Astrocyte (in vitro differentiated cells and primary cell): ENCODE measurements at places on chromosomes 3 and 15. TPM values are rescaled to one million over a fixed set of nuclear protein-coding genes. Genes with fewer than 3 reads are reported as not detected.

GRCh38 chr3:49775538-49775937, 10.8 kb downstream of the IP6K1 start:
- DNase-seq = no peak
- H3K36me3 ChIP-seq = peaks cover 4% of the 10 kb centered on the region
- no peak overlapping the region for H3K4me3 ChIP-seq
- H3K4me1 ChIP-seq = no peaks in the 10 kb centered on the region

The MAP2K1 gene
- 62.4 and 66.5 TPM in 2 replicates for total RNA-seq

The ERICH6 gene
- total RNA-seq = 0.09 TPM in 1 of 2 replicates, not detected in the other

DNA sequence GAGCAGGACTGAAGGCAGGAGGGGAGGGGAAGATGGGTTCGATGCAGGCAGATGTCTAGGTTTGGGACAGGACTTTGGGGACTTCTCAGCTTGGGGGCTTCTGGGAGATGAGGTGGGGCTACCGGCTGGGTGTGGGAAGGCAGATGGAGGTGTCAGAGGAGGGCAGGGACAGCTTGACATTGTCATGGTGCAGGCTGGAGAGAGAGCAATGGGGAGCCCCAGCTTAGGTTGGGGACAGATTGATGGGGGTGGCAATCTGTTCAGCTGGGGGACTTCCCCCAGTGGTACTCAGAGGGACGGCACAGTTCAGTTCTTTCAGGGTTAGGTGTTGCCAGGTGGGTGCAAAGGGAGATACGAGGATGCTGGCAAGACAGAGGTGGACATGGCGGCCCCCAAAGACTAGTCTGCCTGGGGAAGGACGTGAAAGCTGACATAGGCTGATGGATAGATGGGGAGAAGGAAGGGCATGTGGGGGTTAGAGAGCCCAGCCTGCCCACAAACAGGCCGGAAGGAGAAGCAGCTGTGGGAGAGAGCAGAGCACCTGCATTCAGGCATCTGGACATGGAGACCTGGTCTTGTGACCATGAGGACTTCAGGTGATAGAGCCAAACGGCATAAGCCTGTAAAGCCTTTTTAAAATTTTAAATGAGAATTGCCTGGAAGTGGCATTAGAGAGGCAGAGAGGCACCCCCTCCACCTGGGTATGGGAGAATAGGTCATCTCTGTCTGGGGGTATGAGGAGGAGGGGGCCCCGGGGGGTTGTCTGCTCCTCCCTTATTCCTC, 21.1 kb downstream of the ACAA1 start:
- no peaks in the 10 kb centered on the region for H3K36me3 ChIP-seq
- no peak overlapping the region for H3K27ac ChIP-seq
- H3K4me3 ChIP-seq = no peak overlapping the region
- no peaks in the 10 kb centered on the region for H3K27me3 ChIP-seq
- DNase-seq = no peak

- no peak for DNase-seq
- H3K36me3 ChIP-seq = no peaks in the 10 kb centered on the region
- no peaks in the 10 kb centered on the region for H3K27me3 ChIP-seq
- H3K4me1 ChIP-seq = no peaks in the 10 kb centered on the region
- H3K27ac ChIP-seq = no peak overlapping the region
Measured at GRCh38 chr15:25268166-25268565, 170.7 kb downstream of the UBE3A start.

- no peaks in the 10 kb centered on the region for H3K36me3 ChIP-seq
- H3K27me3 ChIP-seq = no peaks in the 10 kb centered on the region
- no peak overlapping the region for H3K4me3 ChIP-seq
- H3K4me1 ChIP-seq = peaks cover 3% of the 10 kb centered on the region
- no peak overlapping the region for H3K27ac ChIP-seq
Measured at GRCh38 chr3:177420651-177421480, 223.6 kb upstream of the TBL1XR1 start.

GRCh38 chr15:85527895-85528294, 147.5 kb downstream of the AKAP13 start:
- peaks cover 8% of the 10 kb centered on the region for H3K4me1 ChIP-seq
- peak; percentile 80 for DNase-seq
- H3K27ac ChIP-seq = peak overlapping the region; percentile 54
- H3K36me3 ChIP-seq = no peaks in the 10 kb centered on the region
- no peak overlapping the region for H3K4me3 ChIP-seq
- no peaks in the 10 kb centered on the region for H3K27me3 ChIP-seq

- no peaks in the 10 kb centered on the region for H3K27me3 ChIP-seq
- no peak overlapping the region for H3K4me3 ChIP-seq
- peaks cover 24% of the 10 kb centered on the region for H3K4me1 ChIP-seq
- peak; percentile 63 for DNase-seq
- no peaks in the 10 kb centered on the region for H3K36me3 ChIP-seq
- no peak overlapping the region for H3K27ac ChIP-seq
Measured at GRCh38 chr3:124140746-124141145, 148.8 kb upstream of the ROPN1 start.

The DNAH12 gene
- total RNA-seq = 0.23 and 0.36 TPM in 2 replicates

GRCh38 chr3:172277151-172277652, 171.1 kb downstream of the GHSR start:
- no peak for DNase-seq
- H3K4me1 ChIP-seq = peaks cover 18% of the 10 kb centered on the region
- H3K27ac ChIP-seq = no peak overlapping the region
- no peak overlapping the region for H3K4me3 ChIP-seq
- peaks cover 20% of the 10 kb centered on the region for H3K36me3 ChIP-seq

The CDHR4 gene
- not detected in 2 replicates for total RNA-seq

DNA sequence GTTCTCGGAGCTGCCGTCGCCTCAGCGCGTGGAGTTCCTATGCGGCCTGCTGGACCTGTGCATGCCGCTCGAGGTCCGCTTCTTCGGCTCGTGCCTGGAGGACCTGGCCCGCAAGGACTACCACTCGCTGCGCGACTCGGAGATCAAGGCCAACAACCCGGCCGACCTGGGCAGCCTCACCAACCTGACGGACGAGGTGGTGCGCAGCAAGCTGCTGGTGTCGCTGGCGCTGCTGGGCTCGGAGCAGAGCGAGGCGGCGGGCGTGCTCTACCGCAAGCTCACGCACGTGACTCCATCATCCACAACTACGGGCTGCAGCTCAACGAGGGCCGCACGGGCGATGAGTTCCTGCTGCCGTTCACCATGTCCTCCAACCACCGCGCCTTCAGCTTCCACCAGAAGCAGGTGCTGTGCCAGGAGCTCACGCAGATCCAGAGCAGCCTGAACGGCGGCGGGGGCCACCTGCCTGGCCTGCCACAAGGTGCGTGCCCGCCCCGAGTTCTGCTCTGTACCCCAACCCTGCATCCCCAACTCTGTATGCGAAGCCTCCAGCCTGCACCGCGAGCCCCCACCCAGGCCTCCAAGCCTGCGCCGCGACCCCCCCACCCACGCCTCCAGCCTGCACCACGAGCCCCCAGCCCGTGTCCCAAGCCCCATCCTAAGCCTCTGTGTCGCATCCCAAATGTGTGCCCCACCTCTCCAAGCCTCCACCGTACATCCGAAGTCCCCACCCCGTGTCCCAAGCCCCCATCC, 178.2 kb downstream of the OR4M2 start:
- H3K4me3 ChIP-seq = no peak overlapping the region
- DNase-seq = no peak
- no peaks in the 10 kb centered on the region for H3K27me3 ChIP-seq
- no peaks in the 10 kb centered on the region for H3K36me3 ChIP-seq
- no peak overlapping the region for H3K27ac ChIP-seq
- H3K4me1 ChIP-seq = no peaks in the 10 kb centered on the region

GRCh38 chr3:155963570-155963969, 93.1 kb downstream of the GMPS start:
- DNase-seq = peak; percentile 61
- peak overlapping the region; percentile 37 for H3K27ac ChIP-seq
- H3K4me1 ChIP-seq = peaks cover 4% of the 10 kb centered on the region

DNA sequence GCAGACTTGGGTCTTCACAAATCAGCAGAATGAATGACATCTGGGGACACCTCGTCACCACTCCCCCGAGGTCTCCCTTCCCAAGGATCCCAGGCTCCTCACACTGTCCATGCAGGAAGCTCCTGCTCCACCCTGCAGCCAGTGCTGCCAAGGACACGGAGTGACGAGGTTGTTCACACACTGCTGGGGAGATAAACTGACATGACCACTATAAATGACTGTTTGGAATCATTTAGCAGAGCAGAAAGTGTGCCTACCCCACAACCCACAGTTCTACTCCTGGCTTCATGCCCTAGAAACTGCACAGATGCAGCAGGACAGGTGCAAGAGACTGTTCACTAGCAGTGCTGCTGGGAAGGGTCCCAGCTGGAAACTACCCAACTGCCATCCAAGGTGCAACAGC, 19.7 kb upstream of the PRSS50 start:
- no peak overlapping the region for H3K4me3 ChIP-seq
- H3K36me3 ChIP-seq = no peaks in the 10 kb centered on the region
- no peaks in the 10 kb centered on the region for H3K27me3 ChIP-seq
- no peak overlapping the region for H3K27ac ChIP-seq
- no peaks in the 10 kb centered on the region for H3K4me1 ChIP-seq

DNA sequence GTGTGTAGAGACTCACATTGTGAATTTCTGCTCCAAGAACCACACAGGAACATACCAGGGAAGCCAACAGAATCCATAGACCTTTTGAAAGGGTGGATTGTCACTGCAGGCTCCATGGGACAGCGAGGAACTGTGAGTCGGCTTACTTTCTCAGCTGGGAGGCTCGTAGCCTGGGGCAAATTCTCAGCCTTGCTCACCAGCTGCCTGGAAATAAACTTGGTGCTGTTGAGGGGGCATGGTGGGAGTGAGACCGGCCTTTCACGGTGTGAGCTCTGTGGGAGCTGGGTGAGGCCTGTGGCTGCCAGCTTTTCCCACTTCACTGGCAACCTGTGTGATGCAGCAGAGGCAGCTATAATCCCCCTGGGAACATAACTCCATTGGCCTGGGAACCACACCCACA, 146.6 kb upstream of the P2RY1 start:
- H3K36me3 ChIP-seq = no peaks in the 10 kb centered on the region
- no peak overlapping the region for H3K4me3 ChIP-seq
- no peaks in the 10 kb centered on the region for H3K27me3 ChIP-seq
- H3K27ac ChIP-seq = no peak overlapping the region

The CSTA gene
- 0.41 and 0.55 TPM in 2 replicates for total RNA-seq

The PSMD2 gene
- 496 and 588 TPM in 2 replicates for total RNA-seq

DNA sequence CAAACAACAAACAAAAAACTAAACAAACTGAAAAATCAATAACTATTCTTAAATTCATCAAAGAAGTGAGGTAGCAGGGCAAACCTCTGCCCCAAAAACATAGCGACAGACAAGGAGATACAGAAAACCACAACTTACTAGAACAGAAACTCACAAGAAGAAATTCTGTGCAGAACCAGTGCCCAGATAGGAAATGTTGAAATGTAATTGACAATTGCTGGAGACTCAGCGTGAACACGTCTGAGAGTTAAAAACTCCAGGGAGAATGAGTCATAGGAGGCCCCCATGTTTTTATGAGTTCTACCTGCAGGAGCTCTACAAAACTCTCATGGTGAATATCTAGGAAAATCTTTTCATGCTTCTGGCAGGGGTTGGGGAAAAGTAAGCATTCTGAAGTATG, 95.5 kb upstream of the SETMAR start:
- H3K27ac ChIP-seq = no peak overlapping the region
- no peak overlapping the region for H3K4me3 ChIP-seq
- no peaks in the 10 kb centered on the region for H3K27me3 ChIP-seq
- H3K4me1 ChIP-seq = no peaks in the 10 kb centered on the region
- no peak for DNase-seq
- H3K36me3 ChIP-seq = no peaks in the 10 kb centered on the region

- H3K4me1 ChIP-seq = peaks cover 38% of the 10 kb centered on the region
- no peaks in the 10 kb centered on the region for H3K27me3 ChIP-seq
- peak; percentile 81 for DNase-seq
Measured at GRCh38 chr3:70980646-70981170, 602.8 kb downstream of the FOXP1 start.

- no peak overlapping the region for H3K4me3 ChIP-seq
- H3K27ac ChIP-seq = no peak overlapping the region
- DNase-seq = peak; percentile 52
Measured at GRCh38 chr3:191492601-191493000, 31.6 kb downstream of the PYDC2 start.

- no peaks in the 10 kb centered on the region for H3K27me3 ChIP-seq
- H3K4me3 ChIP-seq = no peak overlapping the region
- no peak for DNase-seq
- H3K4me1 ChIP-seq = peaks cover 47% of the 10 kb centered on the region
- H3K27ac ChIP-seq = peak overlapping the region; percentile 65
- peaks cover 6% of the 10 kb centered on the region for H3K36me3 ChIP-seq
Measured at GRCh38 chr3:119302697-119303551, 8.7 kb downstream of the ARHGAP31 start.

GRCh38 chr3:20561166-20561565, 375.2 kb upstream of the SGO1 start:
- no peaks in the 10 kb centered on the region for H3K4me1 ChIP-seq
- H3K27ac ChIP-seq = no peak overlapping the region
- peak; percentile 59 for DNase-seq

DNA sequence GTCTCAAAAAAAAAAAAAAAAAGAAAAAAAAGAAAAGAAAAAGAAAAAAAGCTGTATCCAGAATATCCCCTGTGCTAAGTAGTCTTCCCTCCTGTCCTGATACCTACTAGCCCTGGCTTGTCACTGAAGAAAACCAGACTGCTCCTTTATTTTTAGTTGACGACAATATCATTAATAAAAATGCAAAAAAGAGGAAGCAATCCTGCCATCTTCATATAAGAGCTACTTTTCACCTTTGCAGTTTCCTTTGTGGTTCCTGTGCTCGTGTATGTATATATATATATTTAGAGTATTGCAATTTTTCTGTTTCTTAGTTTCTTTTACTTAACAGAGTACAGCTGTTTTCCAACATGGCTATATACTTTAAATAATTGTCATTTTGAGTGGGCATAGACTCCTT, 13.6 kb downstream of the C3orf20 start:
- H3K36me3 ChIP-seq = no peaks in the 10 kb centered on the region
- no peaks in the 10 kb centered on the region for H3K4me1 ChIP-seq
- no peak overlapping the region for H3K27ac ChIP-seq
- no peak overlapping the region for H3K4me3 ChIP-seq
- H3K27me3 ChIP-seq = no peaks in the 10 kb centered on the region

DNA sequence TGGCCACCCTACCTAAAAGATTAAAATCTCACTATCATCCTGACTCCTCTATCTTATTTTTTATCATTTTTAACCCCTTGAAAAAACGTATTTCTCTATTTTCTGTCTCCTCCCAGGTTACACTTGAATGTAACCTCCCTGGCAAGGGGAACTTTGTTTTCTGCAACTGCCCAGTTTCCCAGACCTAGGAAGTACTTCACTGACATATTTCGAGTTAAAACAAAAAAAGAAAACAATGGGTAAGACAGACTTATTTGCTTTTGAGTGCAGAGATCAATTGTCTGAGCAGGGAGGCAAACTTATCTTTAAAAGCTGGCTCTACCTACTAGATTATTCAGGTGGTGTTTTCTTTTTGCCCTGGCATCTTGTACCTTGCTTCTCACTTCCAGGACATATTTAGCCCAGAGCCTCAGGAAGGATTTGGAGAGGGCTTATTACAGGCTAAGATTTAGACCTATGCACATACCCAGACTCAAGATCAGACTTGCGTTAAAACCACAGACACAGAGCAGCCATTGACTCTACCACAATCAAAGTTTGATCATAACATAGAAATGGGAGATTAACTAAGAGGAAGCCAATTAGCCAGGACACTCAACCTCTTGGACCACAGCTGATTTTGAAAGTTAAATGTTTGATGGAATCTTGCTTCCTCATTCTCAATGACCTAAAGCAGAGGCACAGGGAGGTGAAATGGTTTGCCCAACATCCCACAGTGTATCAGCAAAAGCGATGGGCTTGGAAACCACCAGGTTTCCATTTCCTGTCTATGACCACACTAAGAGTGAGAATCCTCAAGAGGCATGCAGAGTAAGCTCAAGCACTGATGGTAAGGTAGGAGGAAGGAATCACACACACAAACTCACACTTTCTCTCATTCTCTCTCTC, 169.5 kb upstream of the THBS1 start:
- no peak overlapping the region for H3K27ac ChIP-seq

GRCh38 chr3:121793078-121793477, 41.8 kb downstream of the IQCB1 start:
- no peak for DNase-seq
- no peaks in the 10 kb centered on the region for H3K4me1 ChIP-seq
- H3K36me3 ChIP-seq = peaks cover 13% of the 10 kb centered on the region
- H3K27ac ChIP-seq = no peak overlapping the region
